Glomerular endothelial cell (primary cell): ENCODE measurements at places on chromosomes 16 and 17. TPM values are rescaled to one million over a fixed set of nuclear protein-coding genes. Genes with fewer than 3 reads are reported as not detected.

KRT28 gene
- not detected in 2 replicates for total RNA-seq

TBX2 gene
- total RNA-seq: 0.63 and 3.6 TPM in 2 replicates

GLIS2 gene
- total RNA-seq: 3.1 and 5.9 TPM in 2 replicates

OR1D5 gene
- total RNA-seq: not detected in 2 replicates

KRTAP1-1 gene
- not detected in 2 replicates for total RNA-seq

PRAC2 gene
- not detected in 2 replicates for total RNA-seq

CIITA gene
- 0.19 and 0.93 TPM in 2 replicates for total RNA-seq

KRTAP9-2 gene
- total RNA-seq: not detected in 2 replicates

NPIPA7 gene
- total RNA-seq: 4.7 and 30.1 TPM in 2 replicates

TBC1D3E gene
- not detected in 2 replicates for total RNA-seq

CHRNE gene
- total RNA-seq: 0.76 and 1.5 TPM in 2 replicates

SECTM1 gene
- 1.1 and 2.7 TPM in 2 replicates for total RNA-seq

CCDC40 gene
- total RNA-seq: 2.6 and 4.9 TPM in 2 replicates

MEIOC gene
- 0.35 TPM in 1 of 2 replicates, not detected in the other for total RNA-seq

TMEM114 gene
- total RNA-seq: not detected in 2 replicates

DHRS7B gene
- total RNA-seq: 12.6 and 27.4 TPM in 2 replicates

MT1X gene
- 2.2 and 6.9 TPM in 2 replicates for total RNA-seq

TAC4 gene
- not detected in 2 replicates for total RNA-seq

HIGD1B gene
- total RNA-seq: not detected in 2 replicates

EFCAB3 gene
- total RNA-seq: 6.3 TPM in 1 of 2 replicates, not detected in the other

SLC22A31 gene
- total RNA-seq: not detected in 2 replicates

CCL2 gene
- total RNA-seq: 406 and 1,495 TPM in 2 replicates

CYLD gene
- total RNA-seq: 20.4 and 31.6 TPM in 2 replicates

SPAG5 gene
- total RNA-seq: 13.0 and 18.6 TPM in 2 replicates

CDYL2 gene
- 34.1 and 39.7 TPM in 2 replicates for total RNA-seq

TLE7 gene
- not detected in 2 replicates for total RNA-seq

DRC3 gene
- total RNA-seq: 0.34 and 0.47 TPM in 2 replicates

CACNG1 gene
- not detected in 2 replicates for total RNA-seq

PYDC1 gene
- total RNA-seq: not detected in 2 replicates

KRTAP9-7 gene
- not detected in 2 replicates for total RNA-seq

CLDN9 gene
- total RNA-seq: not detected in 2 replicates

PRCD gene
- 0.58 and 1.8 TPM in 2 replicates for total RNA-seq

TMEM238L gene
- not detected in 2 replicates for total RNA-seq

GNG13 gene
- not detected in 2 replicates for total RNA-seq

ANKFN1 gene
- total RNA-seq: not detected in 2 replicates

MIEF2 gene
- 9.1 and 11.7 TPM in 2 replicates for total RNA-seq

NPIPB2 gene
- 2.4 and 9.4 TPM in 2 replicates for total RNA-seq

VPS9D1 gene
- 10.5 and 16.9 TPM in 2 replicates for total RNA-seq

IGFALS gene
- total RNA-seq: not detected in 2 replicates

BCL6B gene
- total RNA-seq: 120 and 180 TPM in 2 replicates

OTOA gene
- 0.06 TPM in 1 of 2 replicates, not detected in the other for total RNA-seq

BAHCC1 gene
- 19.3 and 30.5 TPM in 2 replicates for total RNA-seq

ZFP90 gene
- total RNA-seq: 25.0 and 32.6 TPM in 2 replicates

PSME3IP1 gene
- total RNA-seq: 52.3 and 59.0 TPM in 2 replicates
